ENCODE measurements at places on chromosomes 2 and 18.

DNA sequence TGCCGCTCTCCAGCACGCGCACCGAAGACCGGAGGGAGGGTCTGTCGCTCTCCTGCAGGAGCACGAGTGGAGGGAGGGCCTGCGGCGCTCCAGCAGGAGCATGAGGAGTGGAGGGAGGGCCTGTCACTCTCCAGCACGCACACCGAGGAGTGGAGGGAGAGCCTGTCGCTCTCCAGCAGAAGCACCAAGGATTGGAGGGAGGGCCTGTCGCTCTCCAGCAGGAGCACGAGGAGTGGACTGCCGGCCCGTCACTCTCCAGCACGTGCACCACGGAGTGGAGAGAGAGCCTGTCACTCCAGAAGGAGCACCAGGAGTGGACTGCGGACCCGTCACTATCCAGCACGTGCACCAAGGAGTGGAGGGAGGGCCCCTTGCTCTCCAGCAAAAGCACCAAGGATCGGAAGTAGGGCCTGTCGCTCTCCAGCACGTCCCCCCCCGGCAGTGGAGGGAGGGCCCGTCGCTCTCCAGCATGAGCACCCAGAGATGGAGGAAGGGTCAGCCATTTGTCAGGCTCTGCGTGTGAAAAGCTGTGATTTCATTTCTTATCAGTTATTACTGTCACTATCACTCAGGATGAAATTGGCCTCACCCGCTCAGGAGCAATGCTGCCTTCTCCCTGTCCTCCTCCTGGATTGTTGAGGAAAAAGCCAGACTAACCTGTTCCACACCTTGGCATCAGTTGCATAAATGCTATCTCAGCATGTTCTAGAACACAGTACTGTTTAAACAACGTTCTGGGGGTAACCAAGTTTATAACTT lies 35.9 kb downstream of the ADI1 start:
- DNase-seq: no peak

DNA sequence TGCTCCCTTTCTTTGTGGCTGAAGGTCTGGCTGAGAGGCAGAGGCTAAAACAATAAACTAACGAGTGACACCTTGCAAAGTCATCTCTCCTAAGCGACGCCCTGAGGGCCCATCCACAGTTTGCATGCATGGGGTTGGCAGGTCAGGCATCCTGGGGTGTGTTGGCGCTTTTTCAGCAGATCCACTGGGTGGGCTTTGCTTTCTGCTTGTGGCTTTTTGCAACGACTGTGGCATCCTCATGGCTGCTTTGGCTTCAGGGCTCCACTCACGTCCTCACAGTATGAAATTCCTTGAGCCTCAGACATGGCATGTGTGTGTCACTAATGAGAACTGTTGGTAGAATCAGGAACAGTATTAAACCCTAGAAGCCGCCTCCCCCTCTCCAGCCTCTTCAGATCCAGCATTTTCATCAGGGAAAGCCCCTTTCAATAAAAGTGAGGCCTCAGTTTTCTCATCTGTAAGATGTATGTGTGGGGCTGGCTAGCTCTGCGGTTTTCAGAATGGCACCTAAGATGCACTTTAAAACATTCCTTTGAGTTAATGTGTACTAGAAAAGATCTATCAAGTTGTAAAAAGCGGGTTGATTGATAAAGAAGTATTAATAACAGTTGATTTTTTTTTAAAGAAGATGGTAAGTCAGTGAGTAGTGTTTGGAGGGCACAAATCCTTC lies 72.5 kb downstream of the SH3BP4 start:
- no peak for DNase-seq

GRCh38 chr2:13558368-13558767 lies 841.6 kb downstream of the TRIB2 start:
- DNase-seq: no peak

DNA sequence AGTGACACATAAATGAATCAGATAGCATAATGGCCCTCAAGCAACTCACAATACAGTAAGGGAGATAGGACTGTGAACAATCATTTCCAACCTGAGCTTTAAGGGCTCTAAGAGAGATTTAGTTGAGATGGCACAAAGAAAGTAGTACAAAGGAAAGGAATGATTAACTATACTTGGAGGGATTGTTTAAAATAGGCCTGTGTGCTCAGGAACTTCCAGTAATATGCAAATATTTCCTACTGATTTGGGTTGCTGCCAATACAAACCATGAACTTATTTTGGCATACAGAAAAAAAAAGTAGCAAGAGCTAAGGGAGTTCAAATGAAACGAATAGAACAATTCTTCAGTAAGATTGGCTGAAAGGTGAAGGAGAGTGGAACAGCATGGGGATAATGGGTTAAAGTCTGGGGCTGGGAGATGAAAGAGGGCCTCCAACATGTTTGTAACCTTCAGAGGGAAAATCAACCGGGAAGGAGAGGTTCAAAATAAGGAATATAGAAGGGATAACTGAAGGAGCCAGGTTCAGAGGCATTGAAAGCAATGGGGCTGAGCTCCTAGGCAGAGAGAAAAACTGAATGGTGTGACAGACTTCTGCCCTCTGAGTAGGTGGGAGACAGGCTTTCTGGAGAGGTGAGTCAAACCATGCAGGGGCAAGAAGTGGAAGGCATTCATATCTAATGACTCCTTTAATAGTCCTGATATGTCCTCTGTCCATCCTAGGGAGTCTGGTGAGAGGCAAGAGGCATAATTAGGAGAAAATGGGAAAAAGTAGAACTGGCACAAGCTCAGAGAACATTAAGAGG lies 83.5 kb downstream of the DNAH7 start:
- DNase-seq: no peak

- no peak for DNase-seq
Observed at GRCh38 chr18:39191931-39192330, 1626.3 kb upstream of the CELF4 start.

GRCh38 chr2:202091476-202091875 lies 18.4 kb downstream of the KIAA2012 start:
- no peak for DNase-seq

- DNase-seq: no peak
Observed at GRCh38 chr18:25310045-25310444, 41.9 kb downstream of the ZNF521 start.

- no peak for DNase-seq
Observed at GRCh38 chr2:26968001-26968400, 2.4 kb upstream of the MAPRE3 start.

GRCh38 chr2:231334179-231334930 lies 61.2 kb upstream of the B3GNT7 start:
- DNase-seq: no peak

DNA sequence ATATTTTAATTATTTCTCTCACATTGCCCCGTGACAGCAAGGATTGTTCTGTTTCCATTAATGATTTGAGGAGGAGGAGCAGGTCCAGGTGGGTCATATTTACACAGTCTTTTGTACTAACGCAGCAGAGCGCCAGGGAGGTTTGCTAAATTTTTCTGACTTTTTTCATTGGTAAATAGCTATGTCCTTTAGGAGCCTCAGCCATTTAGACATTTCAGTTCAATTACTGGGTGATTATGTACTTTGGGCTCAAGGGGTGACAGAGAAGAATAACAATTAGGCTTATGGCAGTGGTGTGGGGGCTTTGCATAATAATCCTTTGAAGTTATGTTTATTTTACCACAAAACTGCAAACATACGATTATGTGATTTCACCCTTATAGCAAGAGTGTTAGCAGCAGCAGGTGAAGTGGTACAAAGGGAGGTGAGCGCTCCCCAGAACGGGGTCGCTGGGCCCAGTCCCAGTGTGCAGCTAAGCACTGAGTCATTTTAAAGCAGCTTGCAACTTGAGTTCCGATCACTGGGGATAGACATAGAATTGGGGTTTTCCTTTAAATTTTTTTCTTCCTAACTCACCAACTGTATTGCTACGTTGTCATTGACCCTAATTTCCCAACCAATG lies 80.3 kb downstream of the TSHZ1 start:
- no peak for DNase-seq

- no peak for DNase-seq
Observed at GRCh38 chr2:218891275-218892135, 10.9 kb downstream of the WNT10A start.

DNA sequence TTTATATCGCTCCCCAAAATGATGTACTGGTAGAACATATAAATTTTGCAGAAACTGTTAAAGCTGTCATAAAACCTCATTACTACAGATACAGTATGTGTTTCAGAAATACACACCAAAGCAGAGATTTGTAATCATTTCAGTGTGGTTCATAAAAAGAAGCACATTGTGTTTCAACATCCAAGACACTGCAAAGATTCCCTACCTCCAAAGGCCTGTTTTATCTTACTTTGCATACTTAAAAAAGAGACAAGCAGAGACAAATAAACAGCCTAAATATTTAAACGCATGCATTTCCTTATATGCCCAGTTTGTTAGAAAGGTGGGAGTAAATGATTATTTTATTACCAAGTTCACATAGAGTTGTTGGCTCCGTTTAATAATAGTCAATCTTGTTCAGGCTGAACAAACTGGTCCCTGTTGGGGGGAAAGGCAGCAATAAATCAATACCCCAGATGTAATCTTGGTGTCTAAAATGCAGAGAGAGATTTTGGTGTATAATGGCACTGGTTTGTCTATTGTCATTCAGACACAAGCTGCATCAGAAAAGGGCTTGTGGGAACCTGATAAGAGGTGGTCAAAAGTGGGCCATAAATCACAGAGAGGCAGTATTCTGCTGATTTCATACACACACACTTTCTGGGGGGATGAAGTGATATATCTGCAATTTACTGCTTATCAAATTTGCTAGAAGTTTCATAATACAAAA lies 321.4 kb upstream of the ETAA1 start:
- DNase-seq: no peak

DNA sequence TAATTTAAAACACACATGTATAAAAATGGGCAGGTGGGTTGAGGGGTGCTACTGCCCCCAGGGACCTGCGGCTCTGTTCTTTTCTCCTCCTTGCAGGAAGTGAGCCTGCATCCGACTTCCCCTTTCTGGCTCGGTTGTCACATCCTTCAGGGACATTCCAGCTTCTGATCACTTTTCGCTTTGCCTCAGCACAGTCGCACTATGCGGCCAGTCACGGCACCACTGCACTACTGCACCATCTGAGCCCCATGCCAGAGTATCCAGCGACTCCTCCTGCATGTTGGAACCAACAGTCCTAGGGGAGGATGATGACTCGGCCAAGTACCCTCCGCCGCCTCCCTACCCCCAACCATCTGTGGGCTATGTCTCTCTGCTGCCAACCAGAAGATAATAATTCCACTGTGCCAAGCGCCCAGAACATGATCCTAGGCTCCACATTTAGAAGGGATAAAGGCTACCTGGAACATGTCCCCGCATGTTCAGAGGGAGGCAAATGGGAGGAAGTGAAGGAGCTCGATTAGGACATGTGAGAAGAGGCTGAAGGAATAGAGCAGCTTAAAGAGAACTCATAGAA lies 17.6 kb downstream of the CDC42EP3 start:
- DNase-seq: peak; percentile 32

Data from T-helper 22 cell (primary cell).